NCI-H2081 treated with DMSO at 0.1 percent for 48 hours (cell line): ENCODE measurements at places on chromosomes 13 and 19.
A peak's percentile ranks its signal among the peaks of the same experiment; 100 is the strongest.

DNA sequence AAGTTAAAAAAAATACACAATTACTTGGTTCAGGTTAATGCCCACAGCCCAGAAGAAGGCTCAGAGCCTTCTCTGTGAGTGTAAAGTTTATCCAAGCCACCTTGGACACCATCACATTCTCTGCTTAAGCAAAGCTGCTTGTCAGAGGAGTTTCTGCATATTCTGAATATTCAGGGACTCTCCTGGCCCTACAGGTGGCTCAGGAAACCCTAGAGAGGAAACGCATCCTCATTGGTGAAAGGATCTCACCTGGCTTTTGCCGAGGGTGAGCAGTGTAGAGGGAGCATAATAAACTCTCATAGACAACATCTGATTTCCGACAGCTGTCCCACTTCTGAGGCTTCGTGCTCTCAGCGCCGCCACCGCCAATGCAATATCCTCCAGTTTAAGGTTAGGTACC is 239.9 kb upstream of the TSHZ3 start:
- DNase-seq = no peak

- no peak for DNase-seq
Measured at GRCh38 chr13:106503272-106503671, 32.2 kb downstream of the EFNB2 start.

DNA sequence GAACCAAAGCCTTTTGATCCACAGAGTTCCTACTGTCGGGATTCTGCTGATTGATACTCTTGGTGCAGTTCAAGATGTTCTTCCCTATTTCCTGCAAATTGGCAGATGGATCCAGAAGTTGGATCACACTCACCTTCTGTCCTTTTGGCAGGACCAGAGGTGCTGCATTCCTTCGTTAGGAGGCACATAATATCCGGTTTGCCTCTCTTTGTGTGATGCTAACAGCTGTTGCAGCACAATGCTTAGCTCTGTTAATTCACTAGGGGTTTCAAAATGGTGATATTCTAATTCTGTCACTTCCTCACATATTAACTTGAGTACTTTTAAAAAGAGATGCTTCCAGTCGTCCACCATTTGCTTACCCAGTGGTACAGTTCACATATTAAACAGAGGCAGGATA is 15.2 kb upstream of the CHST8 start:
- DNase-seq = no peak

DNA sequence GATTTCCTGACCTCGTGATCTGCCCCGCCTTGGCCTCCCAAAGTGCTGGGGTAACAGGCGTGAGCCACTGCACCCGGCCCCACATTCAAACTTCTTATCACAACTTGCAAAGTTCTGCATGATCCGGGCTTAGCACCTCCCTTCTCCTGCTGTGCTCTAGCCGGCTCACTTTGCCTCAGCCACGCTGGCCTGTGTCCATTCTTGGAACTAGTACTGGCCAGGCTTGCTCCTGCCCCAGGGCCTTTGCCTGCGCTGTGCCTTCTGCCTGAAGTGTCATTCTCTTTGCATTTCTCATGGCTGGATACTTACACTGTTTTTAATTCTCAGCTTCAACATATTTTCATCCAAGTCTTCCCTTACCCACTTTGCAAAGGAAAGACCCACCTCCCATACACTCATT is 29.9 kb downstream of the CACNG6 start:
- DNase-seq = no peak

DNA sequence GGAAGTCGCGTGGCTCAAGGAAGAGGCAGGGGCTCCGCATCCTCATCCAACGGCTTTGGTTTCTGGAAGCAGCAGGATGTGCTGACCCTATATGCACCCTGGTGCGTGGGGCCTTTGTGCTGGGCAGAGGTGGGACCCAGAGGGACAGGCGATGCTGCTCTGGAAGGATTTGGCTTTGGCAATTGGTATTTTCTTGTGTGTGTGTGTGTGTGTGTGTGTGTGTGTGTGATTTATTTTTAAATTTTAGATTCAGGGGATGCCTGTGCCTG is 321.9 kb upstream of the ZNF507 start:
- DNase-seq = no peak

GRCh38 chr13:88601949-88602348 is 930.8 kb downstream of the SLITRK5 start:
- no peak for DNase-seq

- DNase-seq = no peak
Measured at GRCh38 chr19:29596080-29596727, 9.9 kb upstream of the POP4 start.

- DNase-seq = no peak
Measured at GRCh38 chr19:51703575-51704515, 10.7 kb downstream of the SPACA6 start.

DNA sequence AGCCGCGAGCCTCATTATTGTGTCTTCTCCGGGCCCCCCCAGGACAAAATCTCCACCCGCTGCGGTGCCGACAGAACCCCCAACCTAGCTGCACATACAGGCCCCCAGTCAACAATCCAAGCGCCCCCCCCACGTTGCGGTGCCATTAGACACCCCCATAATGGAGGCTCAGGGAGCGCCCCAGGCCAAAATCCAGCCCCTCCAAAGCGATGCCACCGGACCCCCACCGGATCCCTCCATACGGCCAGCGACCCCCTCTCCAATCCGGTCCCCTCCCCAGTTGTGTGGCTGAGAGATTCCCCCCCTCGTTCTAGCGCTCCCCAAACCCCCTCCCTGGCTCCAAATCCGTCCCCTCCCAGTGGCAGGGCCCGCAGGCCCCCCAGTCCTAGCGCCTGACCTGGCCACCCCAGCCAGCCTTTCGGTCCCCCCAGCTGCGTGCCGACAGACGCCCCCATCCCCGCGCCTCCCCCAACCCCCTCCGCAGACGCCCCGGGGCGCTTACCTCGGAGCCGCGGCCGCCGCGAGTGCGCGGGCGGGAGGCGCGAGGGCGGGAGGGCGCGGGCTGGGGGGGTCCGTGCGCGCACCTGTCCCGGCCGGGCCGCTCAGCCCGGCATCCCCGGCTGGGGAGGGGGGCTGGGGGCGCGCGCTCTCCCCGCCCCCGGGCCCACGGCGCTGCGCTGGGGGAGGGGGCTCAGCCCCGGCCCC is 21.6 kb upstream of the SEMA6B start:
- no peak for DNase-seq

DNA sequence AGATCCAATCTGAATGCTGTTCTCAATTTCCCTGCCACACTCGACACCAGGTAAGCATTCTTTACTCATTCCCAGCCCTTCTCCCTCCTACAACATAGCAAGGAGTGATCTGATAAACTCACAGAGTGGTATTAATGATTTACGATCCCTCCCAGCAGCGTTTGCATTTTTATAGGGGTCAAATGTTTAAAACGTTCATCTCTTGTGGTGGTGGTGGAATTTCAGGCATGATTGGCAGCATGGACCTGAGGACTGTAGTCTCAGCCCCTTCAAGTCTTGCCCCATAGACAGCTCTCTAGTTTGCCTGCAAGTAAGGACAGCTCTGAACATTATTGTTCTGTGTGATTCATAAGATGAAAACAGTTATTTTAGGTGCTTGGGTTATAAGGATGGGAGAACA is 565.7 kb downstream of the EFNB2 start:
- no peak for DNase-seq

DNA sequence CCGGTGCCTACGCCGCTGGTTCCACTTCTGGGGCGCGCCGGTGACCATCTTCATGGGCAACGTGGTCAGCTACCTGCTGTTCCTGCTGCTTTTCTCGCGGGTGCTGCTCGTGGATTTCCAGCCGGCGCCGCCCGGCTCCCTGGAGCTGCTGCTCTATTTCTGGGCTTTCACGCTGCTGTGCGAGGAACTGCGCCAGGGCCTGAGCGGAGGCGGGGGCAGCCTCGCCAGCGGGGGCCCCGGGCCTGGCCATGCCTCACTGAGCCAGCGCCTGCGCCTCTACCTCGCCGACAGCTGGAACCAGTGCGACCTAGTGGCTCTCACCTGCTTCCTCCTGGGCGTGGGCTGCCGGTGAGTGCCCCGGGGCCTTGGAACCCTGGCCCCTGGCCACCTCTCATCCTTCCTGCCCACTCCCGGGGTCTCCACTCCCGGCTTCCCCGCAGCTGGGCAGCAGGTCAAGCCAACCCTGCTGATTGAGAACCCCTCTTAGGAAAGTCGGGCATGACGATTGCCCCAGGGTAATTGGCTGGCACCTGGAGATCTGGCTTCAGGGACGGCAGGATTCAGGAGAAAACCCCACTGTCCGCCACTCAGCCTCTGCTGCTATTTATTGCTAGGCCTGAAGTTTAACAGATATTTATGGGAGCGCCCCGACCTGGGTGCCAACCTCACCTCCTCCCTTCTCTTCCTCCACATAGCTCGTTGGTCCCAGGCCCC is 39.1 kb downstream of the TRPM4 start:
- peak; percentile 38 for DNase-seq

GRCh38 chr19:7868671-7869452 is 5.3 kb downstream of the PRR36 start:
- DNase-seq = no peak

DNA sequence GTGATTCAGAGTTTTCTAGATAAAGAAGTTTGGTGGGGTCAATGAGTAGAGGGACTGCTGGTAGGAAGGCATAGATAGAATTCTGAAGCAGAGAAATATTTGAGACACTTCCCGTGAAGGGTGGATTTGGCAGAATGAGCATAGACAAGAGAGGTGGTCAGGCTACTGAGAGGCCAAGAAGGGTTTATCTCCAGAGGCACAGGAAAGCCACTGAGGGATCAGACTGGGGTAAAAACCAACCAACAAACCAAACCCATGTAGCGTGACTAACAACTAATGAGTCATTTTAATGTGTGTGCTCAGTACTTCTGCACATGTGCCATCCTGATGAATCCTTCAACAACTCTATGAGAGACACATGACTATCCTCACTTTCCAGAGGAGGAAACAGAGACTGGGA is 60.0 kb upstream of the SERP2 start:
- no peak for DNase-seq

DNA sequence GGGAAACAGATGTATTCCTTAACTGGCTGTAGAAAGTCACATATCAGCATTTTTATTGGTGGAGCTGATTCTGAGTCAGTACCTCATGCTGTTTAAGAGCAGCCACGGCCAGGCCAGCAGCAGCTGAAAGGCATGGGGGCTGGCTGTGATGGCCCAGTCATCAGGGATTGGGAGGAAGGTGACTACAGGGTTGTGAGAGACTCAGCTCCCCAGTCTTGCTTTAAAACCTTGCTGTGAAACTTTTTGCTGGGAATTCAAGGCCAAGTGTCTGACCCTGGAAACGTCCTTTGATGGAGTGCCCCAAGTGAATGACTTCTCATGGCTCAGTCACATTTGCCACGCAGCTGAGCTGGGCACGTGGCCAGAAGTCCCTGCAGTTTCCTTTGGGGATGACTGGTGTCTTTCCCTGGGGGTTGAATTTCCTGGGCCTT is 39.1 kb upstream of the RNF113B start:
- no peak for DNase-seq

DNA sequence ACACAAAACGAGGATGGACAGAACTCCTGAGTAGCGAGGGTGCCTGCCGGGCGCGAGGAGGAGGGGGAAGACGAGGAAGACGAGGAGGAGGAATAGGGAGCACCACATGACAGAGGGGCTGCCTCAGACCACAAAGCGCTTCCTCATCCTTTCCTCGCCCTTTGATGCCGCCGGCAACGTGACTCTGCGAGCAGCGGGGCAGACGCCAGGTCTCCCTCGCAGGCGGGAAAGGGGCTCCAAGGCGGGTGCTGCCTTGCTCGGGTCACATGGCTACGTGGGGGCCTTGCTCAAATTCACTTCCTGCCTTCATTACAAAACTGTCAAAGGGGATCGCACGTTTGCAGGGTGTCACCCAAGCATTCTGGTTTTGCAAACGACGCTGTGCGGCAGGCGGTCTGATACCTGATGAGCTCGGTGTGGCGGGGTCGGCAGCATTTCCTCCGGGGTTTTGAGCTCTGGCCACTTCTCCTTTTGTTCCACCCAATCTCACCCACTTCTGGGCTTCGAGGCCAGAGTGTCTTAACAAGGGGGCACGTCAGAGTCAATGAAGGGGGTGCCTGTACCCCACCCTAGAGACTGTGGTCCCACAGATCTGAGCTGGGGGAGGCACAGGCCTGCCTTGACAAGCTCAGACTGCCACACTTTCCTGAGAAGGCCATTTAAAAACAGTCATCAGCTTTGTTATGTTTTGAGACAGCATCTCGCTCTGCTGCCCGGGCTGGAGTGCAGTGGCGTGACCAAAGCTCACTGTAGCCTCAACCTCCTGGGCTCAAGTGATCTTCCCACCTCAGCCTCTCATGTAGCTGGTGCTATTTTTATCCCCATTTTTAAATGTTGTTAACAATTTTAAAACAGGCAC is 14.9 kb downstream of the MAP2K2 start:
- no peak for DNase-seq

GRCh38 chr19:27740396-27740795 is 1472.6 kb downstream of the UQCRFS1 start:
- DNase-seq = no peak

DNA sequence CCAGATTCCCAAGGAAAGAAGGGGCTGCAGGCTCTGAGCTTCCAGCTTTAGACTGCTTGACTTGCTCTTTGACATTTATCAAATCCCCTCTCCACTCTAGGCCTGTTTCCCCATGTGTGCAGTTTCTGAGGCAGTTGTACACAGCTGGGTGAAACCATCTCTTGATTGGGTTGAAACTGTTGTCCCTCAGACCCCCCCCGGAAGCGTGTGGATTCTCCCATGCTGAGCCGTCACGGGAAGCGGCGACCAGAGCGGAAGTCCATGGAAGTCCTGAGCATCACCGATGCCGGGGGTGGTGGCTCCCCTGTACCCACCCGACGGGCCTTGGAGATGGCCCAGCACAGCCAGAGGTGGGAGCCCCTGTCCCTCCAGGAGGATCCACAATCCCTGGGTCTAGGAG is 19.7 kb downstream of the BRSK1 start:
- DNase-seq = no peak

DNA sequence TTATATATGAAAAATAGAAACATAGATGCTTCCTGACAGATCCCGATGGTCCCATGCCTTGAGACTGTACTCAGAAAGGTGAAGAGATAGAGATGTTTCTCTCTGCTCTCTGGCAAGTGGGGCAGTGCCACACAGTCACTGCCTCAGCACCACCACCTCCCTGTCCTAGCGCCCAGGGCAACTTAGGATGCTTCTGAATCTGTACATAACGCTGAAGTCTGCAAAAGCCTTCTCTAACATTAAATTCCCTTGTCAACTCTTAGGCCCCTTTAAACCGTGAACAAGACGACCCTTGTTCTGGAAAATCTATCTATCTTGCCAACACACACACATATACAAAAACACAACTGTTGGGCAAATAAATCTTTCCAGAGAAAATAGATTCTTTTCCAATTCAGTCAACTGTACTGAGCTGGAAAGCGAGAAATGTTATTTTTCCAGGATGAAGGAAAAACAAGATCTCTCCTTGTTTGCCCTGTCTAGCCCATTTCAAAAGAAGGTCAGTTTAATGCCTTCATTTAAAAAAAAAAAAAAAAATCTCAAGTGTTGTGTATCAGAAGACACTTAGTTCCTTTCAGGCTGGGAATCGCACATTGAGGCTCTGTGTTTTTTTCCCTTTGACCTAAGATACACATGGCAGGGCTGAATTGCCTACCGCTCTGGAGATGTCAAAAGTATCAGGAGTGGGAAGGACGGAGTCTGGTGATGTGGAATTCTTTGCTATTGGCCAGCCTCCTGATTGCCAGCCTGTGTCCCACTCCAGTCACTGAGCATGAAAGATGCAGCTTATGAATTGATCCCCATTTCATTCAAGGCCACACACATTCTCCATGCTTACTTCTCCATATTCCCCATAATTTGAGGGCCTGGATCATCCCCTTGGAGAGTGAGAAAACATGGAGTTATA is 241.4 kb downstream of the LACC1 start:
- DNase-seq = no peak

- DNase-seq = no peak
Measured at GRCh38 chr19:1839658-1840540, 8.4 kb downstream of the REXO1 start.
